ENCODE measurements at places on chromosomes 16 and 17. TPM values are rescaled to one million over a fixed set of nuclear protein-coding genes. Genes with fewer than 3 reads are reported as not detected.

The ITGAL gene
- 210 TPM for total RNA-seq

The MPO gene
- total RNA-seq, result not detected

The CES3 gene
- total RNA-seq, result 1.9 TPM

The VWA3A gene
- not detected for total RNA-seq

The WNT9B gene
- total RNA-seq, result not detected

DNA sequence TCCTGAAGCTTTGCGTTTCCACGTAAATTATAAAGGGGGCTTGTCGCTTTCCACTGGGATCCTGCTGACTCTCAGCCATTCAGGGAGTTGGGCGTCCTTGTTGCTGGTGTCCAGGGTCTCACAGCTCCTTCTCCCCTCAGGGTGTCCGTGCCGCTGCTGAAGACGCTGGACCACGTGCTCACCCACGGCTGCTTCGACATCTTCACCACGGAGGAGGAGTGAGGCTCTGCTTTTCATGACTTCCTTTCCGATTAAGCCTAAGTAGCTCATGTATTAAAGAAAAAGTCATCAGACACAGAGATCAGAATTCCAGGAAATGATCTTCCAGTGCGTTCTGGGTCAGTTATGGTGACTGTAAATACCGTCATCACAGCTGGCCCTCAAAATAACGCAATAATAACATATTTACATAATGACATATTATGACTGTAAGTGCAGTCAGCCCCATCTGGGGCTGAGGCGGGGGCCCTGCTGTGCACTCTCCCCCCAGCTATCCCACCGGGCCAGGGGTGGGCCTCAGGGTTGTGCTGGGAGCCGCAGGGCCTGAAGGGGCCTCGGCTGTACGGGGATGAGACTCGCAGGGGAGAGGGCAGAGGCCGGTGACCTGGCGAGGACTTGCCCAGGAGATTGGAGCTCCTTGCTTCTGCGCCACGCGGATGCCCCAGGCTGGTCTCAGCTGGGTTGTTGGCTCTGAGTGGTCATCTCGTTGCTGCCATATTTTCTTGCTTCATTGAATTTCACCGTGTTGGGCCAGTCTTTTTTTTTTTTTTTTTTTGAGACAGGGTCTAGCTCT lies 92.9 kb upstream of the ZNF750 start:
- no peaks in the 10 kb centered on the region for H3K4me1 ChIP-seq
- peaks cover 44% of the 10 kb centered on the region for H3K36me3 ChIP-seq
- H3K27ac ChIP-seq, result no peak overlapping the region
- no peaks in the 10 kb centered on the region for H3K27me3 ChIP-seq
- no peak for DNase-seq

DNA sequence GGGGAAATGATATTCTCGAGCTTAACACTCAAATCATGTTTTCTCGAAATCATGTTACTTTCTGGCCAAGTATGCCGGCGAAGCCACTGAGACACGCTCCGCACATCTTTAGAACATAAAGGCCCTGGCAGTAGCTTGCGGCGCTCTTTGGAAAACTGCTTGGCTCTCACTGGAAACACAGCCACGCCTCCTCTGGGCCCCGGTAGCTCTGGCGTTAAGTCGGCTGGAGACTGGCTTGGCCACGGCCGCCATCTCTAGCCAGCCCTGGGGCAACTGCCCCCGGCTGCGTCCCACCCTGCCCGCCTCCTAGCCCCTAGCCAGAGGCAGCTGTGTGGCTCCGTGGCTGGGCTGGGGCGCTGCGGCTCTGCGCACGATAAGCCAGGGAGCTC lies 9.2 kb upstream of the BAIAP2 start:
- DNase-seq, result no peak
- H3K27ac ChIP-seq, result no peak overlapping the region
- peaks cover 11% of the 10 kb centered on the region for H3K27me3 ChIP-seq
- peaks cover 5% of the 10 kb centered on the region for H3K4me1 ChIP-seq
- peaks cover 2% of the 10 kb centered on the region for H3K36me3 ChIP-seq

DNA sequence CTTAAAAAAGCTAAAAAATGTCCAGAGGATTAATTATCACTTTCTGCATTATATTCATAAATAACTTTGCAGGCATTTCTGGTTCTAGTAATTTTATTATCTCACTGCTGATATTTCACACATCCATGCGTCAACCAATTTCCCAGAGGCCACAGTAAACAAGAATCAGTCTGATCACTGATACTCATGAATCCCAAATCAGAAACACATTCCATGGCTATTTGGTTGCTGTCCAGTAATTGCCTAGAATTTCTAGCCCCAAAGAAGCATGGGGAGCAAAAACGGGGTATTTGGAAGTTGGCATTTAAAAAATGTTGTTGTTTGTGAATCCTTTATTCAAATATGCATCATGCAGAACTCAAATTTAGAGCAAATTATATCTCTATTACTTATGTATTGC lies 244.8 kb downstream of the CDH8 start:
- H3K4me1 ChIP-seq, result no peaks in the 10 kb centered on the region
- DNase-seq, result no peak
- H3K27me3 ChIP-seq, result no peaks in the 10 kb centered on the region
- H3K27ac ChIP-seq, result no peak overlapping the region
- no peak overlapping the region for H3K4me3 ChIP-seq

- H3K4me3 ChIP-seq, result no peak overlapping the region
- H3K4me1 ChIP-seq, result peaks cover 4% of the 10 kb centered on the region
- no peak overlapping the region for H3K27ac ChIP-seq
- H3K27me3 ChIP-seq, result no peaks in the 10 kb centered on the region
- no peak for DNase-seq
These were observed 36.4 kb downstream of the MBTPS1 start for GRCh38 chr16:84080378-84080777.

DNA sequence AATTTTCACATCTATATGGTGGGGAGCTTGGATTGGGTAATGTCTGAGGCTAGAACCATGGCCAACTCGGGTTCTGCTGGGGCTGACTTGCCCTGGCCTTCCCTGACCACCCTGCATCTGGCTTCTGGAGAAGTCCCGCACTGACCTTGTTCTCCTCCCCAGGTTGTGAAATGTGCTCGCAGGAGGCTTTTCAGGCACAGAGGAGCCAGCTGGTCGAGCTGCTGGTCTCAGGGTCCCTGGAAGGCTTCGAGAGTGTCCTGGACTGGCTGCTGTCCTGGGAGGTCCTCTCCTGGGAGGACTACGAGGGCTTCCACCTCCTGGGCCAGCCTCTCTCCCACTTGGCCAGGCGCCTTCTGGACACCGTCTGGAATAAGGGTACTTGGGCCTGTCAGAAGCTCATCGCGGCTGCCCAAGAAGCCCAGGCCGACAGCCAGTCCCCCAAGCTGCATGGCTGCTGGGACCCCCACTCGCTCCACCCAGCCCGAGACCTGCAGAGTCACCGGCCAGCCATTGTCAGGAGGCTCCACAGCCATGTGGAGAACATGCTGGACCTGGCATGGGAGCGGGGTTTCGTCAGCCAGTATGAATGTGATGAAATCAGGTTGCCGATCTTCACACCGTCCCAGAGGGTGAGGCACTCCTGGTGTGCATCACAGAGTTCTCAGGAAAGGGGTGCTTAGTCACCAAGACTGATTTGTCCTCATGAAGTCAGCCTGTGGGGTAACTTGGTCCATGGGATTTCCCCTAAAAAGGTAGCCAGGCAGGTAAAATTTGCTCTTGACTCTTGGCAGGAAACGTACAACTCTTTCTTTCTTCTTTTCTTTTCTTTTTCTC lies 6.1 kb downstream of the NOD2 start:
- peak; percentile 82 for DNase-seq
- no peaks in the 10 kb centered on the region for H3K27me3 ChIP-seq
- H3K27ac ChIP-seq, result peak overlapping the region; percentile 88
- H3K36me3 ChIP-seq, result peaks cover 22% of the 10 kb centered on the region
- peaks cover 70% of the 10 kb centered on the region for H3K4me1 ChIP-seq
- H3K4me3 ChIP-seq, result peak overlapping the region; percentile 71

- H3K4me1 ChIP-seq, result peaks cover 7% of the 10 kb centered on the region
- no peak for DNase-seq
- peak overlapping the region; percentile 37 for H3K27ac ChIP-seq
- H3K36me3 ChIP-seq, result no peaks in the 10 kb centered on the region
These were observed 18.9 kb downstream of the LGALS9 start for GRCh38 chr17:27649929-27650328.

- no peak overlapping the region for H3K4me3 ChIP-seq
- no peak for DNase-seq
- peak overlapping the region; percentile 52 for H3K27ac ChIP-seq
These were observed 12.4 kb downstream of the NMT1 start for GRCh38 chr17:45073414-45074070.

- no peak overlapping the region for H3K27ac ChIP-seq
- H3K4me1 ChIP-seq, result peaks cover 5% of the 10 kb centered on the region
- DNase-seq, result no peak
- no peaks in the 10 kb centered on the region for H3K36me3 ChIP-seq
- peaks cover 16% of the 10 kb centered on the region for H3K27me3 ChIP-seq
- H3K4me3 ChIP-seq, result no peak overlapping the region
These were observed 4.2 kb upstream of the CDH1 start for GRCh38 chr16:68732741-68733399.

GRCh38 chr16:75308011-75308410 lies 56.6 kb upstream of the BCAR1 start:
- no peak overlapping the region for H3K27ac ChIP-seq
- no peaks in the 10 kb centered on the region for H3K27me3 ChIP-seq
- no peak overlapping the region for H3K4me3 ChIP-seq
- H3K36me3 ChIP-seq, result peaks cover 29% of the 10 kb centered on the region
- H3K4me1 ChIP-seq, result peaks cover 29% of the 10 kb centered on the region

DNA sequence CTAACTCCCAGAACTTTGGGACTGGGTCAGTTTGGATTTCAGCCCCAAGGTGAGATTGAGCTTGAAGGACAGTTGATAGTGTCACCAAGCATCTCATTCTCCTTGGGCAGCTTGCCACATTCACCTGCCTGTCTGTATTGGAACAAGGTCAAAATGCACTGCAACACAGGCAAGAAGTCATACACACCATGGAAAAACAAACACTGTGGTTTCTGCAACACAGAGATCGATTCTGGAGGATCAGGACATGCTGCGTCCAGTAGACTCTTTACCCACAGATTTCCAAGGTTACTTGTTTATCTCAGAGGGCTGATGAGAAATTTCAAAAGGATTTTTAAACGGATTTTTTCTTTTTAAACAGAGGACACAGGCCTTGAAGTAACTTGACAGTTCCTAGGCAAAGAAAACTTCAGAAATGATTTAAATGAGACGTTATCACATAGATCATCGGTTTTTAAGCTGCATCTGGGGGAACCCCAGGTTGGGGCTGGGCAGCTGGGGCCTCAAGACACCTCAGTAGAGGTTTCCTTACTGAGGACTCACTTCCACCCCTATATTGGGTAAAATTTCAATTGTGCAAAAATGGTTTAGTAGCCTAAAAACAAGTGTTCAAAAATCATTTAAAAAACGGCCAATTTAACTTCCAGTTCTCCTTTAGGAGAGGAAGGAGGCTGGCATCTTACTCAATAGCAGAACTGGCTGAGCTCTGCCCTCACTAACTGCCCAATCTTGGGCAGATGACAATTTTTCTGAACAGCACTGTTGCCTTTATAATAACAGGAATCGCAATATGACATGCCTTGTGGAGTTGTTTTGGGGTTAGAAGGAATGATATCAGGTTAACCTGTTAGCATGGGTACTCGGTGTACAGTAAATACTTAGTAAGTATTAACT lies 299.3 kb downstream of the XYLT1 start:
- peaks cover 5% of the 10 kb centered on the region for H3K36me3 ChIP-seq
- peaks cover 4% of the 10 kb centered on the region for H3K4me1 ChIP-seq
- H3K27me3 ChIP-seq, result no peaks in the 10 kb centered on the region
- no peak for DNase-seq

GRCh38 chr17:40820228-40820838 lies 2.1 kb downstream of the KRT10 start:
- DNase-seq, result peak; percentile 30
- peak overlapping the region; percentile 95 for H3K4me3 ChIP-seq
- peaks cover 27% of the 10 kb centered on the region for H3K4me1 ChIP-seq
- no peaks in the 10 kb centered on the region for H3K27me3 ChIP-seq

GRCh38 chr16:67954421-67955196 lies 10.7 kb upstream of the LCAT start:
- no peak overlapping the region for H3K27ac ChIP-seq
- H3K4me3 ChIP-seq, result no peak overlapping the region
- H3K27me3 ChIP-seq, result no peaks in the 10 kb centered on the region
- no peak for DNase-seq
- peaks cover 3% of the 10 kb centered on the region for H3K36me3 ChIP-seq

DNA sequence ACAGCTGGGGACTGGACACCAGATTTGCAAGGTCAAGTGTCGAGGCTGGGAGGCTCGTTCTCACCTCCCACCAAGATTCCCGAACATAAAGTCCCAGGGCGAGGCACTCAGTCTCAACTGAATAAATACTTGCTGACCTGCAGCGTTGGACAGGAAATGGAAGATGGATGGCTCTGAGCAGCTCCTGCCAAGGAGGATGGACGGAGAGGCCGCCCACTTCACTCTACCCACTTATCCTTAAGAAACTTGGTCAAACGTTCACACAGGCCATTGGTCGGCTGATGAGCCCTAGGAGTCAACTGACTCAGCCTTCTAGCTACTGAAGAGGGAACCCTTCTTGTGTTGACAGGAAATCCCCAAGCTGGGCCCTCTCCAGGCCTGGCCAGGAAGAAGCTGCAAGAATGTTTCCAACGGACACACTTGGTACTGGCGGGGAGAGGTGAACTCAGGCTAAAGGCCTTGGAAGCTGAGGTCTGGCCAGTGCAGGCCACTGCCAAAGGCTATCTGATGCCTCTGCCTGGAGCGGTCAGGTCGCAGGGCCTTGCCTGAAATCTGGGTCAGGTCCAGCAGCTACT lies 50.0 kb downstream of the VAC14 start:
- peak overlapping the region; percentile 31 for H3K27ac ChIP-seq
- no peak for DNase-seq
- H3K27me3 ChIP-seq, result no peaks in the 10 kb centered on the region

- H3K4me3 ChIP-seq, result no peak overlapping the region
- no peak for DNase-seq
- H3K27ac ChIP-seq, result no peak overlapping the region
- H3K4me1 ChIP-seq, result peaks cover 7% of the 10 kb centered on the region
- H3K27me3 ChIP-seq, result no peaks in the 10 kb centered on the region
- peaks cover 20% of the 10 kb centered on the region for H3K36me3 ChIP-seq
These were observed 79.3 kb downstream of the BANP start for GRCh38 chr16:88030498-88030897.

- H3K4me3 ChIP-seq, result no peak overlapping the region
- peaks cover 26% of the 10 kb centered on the region for H3K36me3 ChIP-seq
- no peak for DNase-seq
- no peak overlapping the region for H3K27ac ChIP-seq
- H3K27me3 ChIP-seq, result no peaks in the 10 kb centered on the region
These were observed 16.4 kb downstream of the DHODH start for GRCh38 chr16:72024862-72025382.
